ENCODE measurements at places on chromosomes 2 and 18.

DNA sequence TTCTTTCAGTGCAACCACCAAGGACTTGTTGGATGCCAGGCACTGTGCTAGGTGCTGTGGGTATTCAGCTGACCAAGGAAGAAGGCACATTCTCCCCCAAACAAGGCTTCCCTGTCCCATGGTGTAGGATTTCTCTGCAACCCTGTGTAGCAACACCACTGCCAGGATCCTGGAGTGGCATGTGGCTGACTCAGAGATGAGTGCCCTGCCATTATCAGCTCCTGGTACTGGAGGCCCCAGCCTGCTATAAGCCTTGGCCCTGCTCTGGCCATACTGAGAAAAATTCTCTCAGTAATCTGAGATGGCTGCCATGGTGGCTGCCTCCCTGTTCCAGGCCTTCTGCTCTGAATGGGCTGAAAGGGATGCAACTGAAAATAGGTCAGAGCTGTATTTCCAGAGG is 4.3 kb downstream of the SMYD5 start:
- H3K4me3 ChIP-seq = no peak overlapping the region
- H3K27me3 ChIP-seq = no peaks in the 10 kb centered on the region
- DNase-seq = no peak

DNA sequence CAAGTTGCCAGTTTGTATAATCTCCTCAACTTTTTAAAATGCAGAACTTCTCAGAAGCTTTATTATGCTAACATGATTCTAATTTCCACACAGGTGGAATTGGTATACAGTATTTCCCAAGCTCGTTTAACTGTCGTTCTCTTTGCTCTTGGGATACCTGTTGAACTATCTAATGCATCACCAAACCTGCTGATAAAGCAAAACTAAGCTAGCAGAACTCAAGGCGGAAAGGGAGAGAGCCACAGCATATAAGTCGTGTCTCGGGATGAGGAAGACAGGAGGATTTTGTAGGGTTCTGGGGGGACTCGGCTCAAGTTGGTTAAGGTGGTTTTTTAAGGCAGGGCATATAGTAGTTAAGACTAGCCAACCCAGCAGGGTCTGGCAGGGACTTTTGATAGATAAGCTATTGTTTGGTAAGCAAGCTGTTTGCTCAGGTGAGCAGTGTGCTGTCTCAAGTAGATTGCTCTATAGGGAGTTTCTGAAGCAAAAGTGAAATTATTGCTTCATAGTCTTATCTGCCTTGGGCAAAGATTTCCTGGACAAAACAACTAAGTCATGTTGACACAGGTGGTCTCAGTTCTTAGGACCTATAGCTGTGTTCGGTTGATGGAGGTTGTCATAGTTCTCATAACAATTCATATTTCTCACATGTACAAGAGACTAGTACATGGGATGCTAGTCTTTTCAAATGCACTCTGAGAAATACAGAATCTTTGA is 28.2 kb upstream of the CHRNA1 start:
- no peak overlapping the region for H3K27ac ChIP-seq
- no peak overlapping the region for H3K4me3 ChIP-seq
- no peaks in the 10 kb centered on the region for H3K36me3 ChIP-seq
- no peaks in the 10 kb centered on the region for H3K4me1 ChIP-seq
- no peak for DNase-seq
- no peaks in the 10 kb centered on the region for H3K27me3 ChIP-seq

DNA sequence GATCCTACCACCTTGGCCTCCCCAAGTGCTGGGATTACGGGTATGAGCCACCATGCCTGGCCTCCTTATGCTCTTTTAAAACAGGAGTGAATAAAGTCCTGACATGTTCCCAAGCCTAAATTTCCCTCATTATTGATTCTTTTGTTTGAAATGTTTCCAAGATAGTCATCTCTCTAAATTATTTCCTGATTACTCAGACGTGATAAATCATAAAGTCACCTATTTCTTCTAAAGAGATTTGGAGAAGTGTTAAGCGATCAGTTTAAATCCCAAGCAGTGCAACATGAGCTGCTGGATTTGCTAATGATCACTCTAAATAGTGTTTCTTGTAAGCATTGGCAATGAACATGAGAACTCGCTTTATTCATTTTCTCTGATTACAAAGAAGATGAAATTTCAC is 51.8 kb downstream of the PMAIP1 start:
- H3K36me3 ChIP-seq = no peaks in the 10 kb centered on the region
- no peak overlapping the region for H3K4me3 ChIP-seq
- no peak overlapping the region for H3K27ac ChIP-seq
- no peaks in the 10 kb centered on the region for H3K4me1 ChIP-seq

DNA sequence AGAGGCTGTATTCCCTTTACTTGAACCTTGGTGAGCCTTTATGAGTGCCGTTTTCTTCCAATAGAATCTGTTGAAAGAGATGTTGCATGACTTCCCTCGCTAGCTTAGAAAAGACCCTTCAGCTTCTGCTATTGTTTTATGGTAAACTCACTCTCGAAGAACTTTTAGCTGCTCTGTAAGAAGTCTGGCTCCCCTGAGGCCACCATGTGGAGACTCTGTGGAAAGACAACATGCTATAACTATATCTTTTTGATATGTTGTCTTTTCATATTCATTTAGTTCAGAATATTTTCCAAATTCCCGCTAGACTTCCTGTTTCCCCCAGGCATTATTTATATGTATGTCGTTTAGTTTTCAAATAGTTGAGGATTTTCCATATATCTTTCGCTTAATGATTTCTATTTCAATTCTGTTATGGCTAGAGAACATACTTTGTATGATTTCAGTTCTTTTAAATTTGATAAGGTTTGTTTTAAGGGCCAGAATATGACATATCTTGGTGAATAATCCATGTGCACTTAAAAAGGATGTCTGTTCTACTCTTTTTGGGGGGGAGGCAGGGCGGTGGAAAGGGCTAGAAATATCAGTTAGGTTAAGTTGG is 64.1 kb downstream of the PTPN4 start:
- no peak overlapping the region for H3K27ac ChIP-seq
- no peaks in the 10 kb centered on the region for H3K27me3 ChIP-seq
- H3K4me1 ChIP-seq = no peaks in the 10 kb centered on the region
- no peaks in the 10 kb centered on the region for H3K36me3 ChIP-seq
- DNase-seq = no peak
- H3K4me3 ChIP-seq = no peak overlapping the region

- no peak for DNase-seq
- H3K4me3 ChIP-seq = no peak overlapping the region
These were observed 266.4 kb downstream of the TMEM182 start for GRCh38 chr2:103028181-103028580.

GRCh38 chr2:72082021-72082601 is 65.6 kb downstream of the CYP26B1 start:
- H3K36me3 ChIP-seq = no peaks in the 10 kb centered on the region
- peaks cover 16% of the 10 kb centered on the region for H3K27me3 ChIP-seq
- no peak overlapping the region for H3K4me3 ChIP-seq
- no peak for DNase-seq
- H3K4me1 ChIP-seq = no peaks in the 10 kb centered on the region

DNA sequence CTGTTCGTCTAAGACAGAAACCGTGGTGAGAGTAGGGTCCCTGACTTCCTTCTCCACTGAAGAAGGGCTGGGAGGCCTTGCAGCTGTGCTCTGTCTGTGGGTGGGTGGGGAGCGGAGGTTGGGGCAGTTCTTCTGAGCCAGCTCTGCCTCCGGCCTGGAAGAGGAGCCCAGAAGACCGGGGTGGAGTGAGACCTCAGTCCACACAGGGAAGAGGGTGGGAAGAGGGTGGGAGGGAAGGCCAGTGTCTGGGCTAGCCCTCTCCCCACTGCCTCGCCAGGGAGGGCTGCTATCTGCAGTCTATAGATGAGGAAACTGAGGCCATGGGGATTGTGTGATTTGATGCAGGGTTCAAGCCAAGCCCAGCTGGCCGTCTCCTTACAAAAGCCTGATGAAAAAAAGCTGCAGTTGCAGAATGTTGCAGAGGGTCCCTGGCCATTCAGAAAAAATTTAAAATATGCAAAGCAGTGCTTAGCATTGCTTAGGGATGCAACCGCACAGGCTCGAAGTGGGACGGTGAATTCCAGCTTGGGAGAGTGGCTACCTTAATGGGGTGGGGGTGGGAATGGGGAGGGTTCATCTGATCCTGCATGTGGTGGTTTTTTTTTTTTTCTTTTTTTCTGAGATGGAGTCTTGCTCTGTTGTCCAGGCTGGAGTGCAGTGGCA is 181.6 kb upstream of the HS6ST1 start:
- no peak overlapping the region for H3K27ac ChIP-seq
- DNase-seq = peak; percentile 34
- no peak overlapping the region for H3K4me3 ChIP-seq
- H3K27me3 ChIP-seq = no peaks in the 10 kb centered on the region
